ENCODE measurements at places on chromosomes 1 and 21.

DNA sequence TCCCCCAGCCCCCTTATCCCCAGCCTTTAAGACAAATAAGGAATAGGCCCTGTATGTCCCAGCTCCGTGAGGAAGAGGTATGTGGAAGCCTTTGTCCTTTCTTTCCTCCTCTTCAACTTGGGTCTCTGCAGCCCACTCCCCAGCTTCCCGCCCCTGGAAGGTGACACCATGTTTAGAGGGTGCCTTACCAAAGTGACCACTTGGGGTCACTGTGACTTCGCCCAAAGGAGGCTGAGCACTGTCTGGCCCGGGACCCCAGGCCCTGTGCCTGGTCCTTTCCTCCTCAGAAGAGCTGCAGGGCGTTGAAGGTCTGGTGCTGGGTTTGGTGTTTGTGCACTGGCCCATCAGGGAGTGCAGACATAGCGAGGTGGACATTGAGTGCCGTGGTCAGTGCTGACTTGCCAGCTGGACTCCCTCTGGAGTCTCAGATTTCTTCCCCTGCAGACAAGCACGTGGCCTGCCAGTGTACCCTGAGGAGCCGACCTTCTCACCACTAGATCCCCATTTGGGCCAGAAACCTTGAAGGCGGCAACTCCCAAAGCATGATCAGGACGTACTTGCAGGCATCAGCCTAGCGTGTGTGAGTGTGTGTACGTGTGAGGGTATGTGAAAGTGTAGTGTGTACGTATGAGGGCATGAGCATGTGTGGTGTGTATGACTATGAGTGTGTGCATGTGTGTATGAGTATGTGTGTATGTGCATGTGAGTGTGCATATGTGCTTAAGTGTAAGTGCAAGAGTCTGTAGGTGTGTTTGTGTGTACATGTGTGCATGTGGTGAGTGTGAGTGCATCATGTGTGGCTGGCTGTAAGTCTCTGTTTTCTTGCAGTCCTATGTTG lies 181.4 kb upstream of the KIAA0040 start:
- peak; percentile 8 for DNase-seq

DNA sequence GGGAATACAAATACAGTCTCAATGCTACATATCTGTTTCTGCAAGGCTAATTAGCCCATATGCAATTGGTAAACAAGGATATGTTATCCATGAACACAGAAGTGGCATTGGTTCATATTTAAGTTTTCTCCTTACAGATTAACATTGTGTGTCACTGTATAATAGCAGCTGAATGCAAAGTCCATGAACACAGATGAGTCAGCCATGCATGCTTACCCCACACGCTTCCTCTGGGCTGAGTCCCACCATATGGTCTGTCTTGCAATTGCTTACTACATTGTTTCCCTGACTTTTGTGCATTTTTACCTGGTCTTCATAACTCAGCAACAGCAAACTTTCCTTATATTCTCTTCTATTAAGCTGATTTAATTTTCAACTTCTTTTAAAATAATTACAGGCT lies 41.5 kb upstream of the TSNAX start:
- DNase-seq, result peak; percentile 6

DNA sequence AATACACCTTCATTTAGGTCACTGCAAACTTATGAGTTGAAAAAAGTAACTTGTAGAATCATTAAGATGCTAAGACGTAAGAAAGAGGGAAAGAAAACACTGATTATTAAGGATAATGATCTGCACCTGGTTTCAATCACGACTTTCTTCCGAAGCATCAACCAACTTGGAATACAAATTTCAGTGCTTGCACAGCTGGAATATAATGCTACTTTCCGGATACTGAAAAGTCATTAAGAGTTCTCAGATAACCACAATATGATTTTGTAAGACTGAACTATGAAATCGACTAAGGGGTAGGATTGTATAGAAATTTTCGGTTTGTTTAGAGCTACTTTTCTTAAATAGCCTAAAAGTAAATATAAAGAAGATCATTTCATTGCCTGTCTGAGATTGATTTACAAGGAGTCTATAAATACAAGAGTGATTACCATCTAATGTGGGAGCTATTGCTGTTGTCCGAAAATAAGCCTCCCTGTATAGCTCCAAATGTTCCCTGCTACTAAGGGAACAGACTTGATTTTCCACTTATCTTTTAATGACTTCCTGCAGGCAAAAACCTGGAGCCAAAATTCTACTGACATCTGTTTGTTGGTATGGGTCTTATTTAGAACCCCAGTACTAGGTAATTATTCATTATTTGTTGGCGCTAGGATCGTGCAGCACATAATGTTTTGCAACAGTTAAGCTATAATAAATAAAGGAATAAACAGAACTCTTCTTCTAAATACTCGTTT lies 673.3 kb downstream of the KCNT2 start:
- no peak for DNase-seq

- DNase-seq, result no peak
Measured at GRCh38 chr1:69291541-69291940, 276.2 kb upstream of the LRRC7 start.

- no peak for DNase-seq
Measured at GRCh38 chr1:44717653-44718052, 13.3 kb downstream of the RNU5D-1 start.

DNA sequence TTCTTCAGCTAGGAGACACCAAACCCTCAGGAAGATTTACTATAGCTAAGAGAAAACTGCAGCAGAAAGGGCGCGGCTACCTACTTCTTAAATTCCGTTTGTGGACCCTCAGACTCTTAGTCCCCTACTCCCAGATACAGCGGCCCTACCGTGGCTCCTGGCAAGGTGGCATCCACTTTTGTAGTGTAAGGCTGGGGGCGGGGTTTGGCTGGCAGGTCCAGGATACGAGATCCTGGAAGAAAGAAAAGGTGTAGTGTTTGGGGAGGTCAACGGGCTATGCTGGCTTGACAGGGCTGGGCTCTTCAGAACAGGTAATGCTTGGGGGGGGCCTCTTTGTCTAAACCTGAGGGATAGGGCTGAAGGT lies 280 bp downstream of the CREB3L4 start:
- DNase-seq, result no peak

- DNase-seq, result no peak
Measured at GRCh38 chr1:99849413-99849743, 783 bp upstream of the AGL start.

GRCh38 chr1:164604541-164604940 lies 45.6 kb downstream of the PBX1 start:
- DNase-seq, result no peak

DNA sequence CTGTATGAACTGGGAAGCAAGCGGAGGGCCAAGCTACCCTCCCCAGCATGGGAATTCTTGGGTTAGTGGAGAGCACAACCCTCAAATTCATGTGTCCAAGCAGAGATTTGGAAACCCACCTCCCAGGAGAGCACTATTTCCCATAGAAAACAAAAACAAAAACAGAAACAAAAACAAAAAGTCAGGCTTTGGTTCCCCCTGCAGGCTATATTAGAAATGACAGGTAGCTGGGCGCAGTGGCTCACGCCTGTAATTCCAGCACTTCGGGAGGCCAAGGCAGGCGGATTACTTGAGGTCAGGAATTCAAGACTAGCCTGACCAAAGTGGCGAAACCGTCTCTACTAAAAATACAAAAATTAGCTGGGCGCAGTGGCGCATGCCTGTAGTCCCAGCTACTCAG lies 10.8 kb downstream of the MINDY1 start:
- DNase-seq, result peak; percentile 64

DNA sequence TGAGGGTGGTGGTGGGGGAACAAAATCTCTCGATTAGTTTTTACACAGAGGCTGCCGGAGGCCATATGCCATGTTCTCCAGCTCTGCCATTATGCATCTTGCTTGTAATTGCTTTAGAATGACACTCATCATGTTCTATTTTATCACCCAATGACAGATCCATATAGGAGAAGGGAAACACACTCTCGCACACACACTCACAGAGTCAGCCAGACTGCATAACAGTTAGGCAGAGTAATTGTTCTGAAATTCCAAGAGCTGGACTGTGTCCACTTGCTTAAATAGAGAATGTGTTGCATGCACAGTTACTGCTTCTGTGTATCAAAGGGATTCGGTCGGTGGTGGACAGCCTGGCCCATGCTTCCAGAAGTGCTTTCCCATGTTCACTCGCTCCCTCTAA lies 30.6 kb downstream of the KCND3 start:
- DNase-seq, result no peak

Data from HT-29 (cell line).